ENCODE measurements at places on chromosomes 13 and 19. TPM values are rescaled to one million over a fixed set of nuclear protein-coding genes. Genes with fewer than 3 reads are reported as not detected.
A peak's percentile ranks its signal among the peaks of the same experiment; 100 is the strongest.

GRCh38 chr13:98352226-98352625 is 175.2 kb upstream of the RNF113B start:
- DNase-seq, result no peak

- no peak for DNase-seq
Measured at GRCh38 chr13:61728471-61728870, 312.8 kb upstream of the PCDH20 start.

GRCh38 chr13:31119966-31120700 is 41.6 kb downstream of the HSPH1 start:
- no peak for DNase-seq

DNA sequence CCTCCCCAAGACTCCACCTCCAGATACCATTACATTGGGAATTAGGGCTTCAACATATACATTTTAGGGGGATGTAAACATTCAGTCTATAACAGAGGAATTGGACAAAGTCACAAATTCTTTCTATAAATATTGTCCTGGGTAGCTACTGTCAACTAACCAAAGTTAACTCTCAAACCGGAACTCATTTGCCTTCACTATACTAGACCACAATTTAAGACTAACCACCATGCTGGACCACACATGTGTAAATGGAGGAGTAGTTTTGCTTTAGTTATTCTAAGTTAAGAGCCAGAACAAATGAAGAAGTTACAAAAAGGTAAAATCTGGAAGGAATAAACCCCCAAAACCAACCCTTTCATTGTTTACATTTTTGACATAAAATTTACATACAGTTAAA is 222.8 kb downstream of the NDFIP2 start:
- DNase-seq, result no peak

CABP5 gene
- total RNA-seq, result not detected

GRCh38 chr19:37902668-37903067 is 3.7 kb downstream of the WDR87 start:
- peak; percentile 85 for DNase-seq
